Ascending aorta (tissue), 2 donors: ENCODE measurements at places on chromosomes 7 and 10.

DNA sequence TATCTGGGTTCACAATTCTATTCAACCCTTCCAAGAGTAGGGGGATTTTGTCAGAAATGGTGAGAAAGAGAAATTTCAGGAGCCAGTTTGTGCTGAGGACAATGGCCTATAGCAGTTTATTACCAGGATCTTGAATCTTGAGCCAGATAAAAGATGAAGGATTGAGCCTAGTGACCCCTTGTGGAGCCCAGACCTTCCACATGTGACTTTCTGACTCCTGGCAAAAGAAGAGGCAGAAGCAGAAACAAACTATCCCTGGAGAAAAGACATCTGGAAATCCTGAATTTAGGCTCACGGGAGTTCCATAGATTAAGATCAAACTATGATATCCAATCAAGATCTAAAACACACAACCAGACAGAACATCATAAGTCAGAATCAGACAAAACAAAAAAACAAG is 60.9 kb upstream of the CHRM2 start:
- no peak for DNase-seq

- DNase-seq: peak; percentile 87
Observed at GRCh38 chr10:44995914-44996669, 4.6 kb upstream of the ZNF22 start.

GRCh38 chr10:56496186-56496486 is 135.1 kb upstream of the ZWINT start:
- DNase-seq: no peak

GRCh38 chr7:128200376-128200775 is 40.7 kb upstream of the LEP start:
- DNase-seq: no peak

DNA sequence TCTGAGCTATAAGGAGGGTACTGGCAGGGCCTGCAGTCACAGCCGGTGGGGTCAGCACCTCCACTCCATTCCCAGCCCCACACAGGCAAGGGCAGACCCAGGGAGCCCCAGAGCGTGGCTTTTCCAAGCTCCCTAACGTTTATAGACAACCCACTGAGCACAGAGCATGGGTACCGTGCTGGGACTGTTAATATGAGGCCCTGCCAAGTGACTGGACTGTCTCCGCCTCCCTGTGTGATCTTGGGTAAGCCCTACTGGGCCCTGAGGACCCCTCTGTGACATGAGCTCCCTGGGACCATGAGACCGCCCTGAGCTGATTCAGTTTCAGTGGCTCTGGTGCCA is 12.4 kb downstream of the TTYH3 start:
- DNase-seq: no peak
